Caudate nucleus (tissue), 63 donors: ENCODE measurements at places on chromosomes 16 and 17.

DNA sequence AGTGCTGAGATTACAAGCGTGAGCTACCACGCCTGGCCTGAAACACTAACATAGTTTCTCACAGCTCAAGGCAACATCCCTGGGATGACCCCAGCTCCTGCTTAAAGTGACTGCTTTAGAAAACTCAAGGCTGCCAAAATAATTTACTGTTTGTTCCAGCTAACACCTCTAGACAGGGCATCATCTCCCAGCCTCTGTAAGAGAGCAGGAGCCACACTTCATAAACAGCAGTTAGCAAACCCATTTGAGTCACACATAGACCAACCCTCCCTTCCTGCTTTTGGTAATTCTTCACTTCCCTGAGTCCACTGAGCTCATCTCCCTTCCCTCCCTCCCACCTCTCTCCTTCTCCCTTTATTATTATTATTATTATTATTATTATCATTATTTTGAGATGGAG, 201.3 kb downstream of the XYLT1 start:
- no peak for DNase-seq

- no peak for DNase-seq
These were observed 19.2 kb downstream of the SGF29 start for GRCh38 chr16:28572696-28573510.

GRCh38 chr16:75702242-75702641, 981 bp upstream of the DUXB start:
- DNase-seq: no peak

GRCh38 chr16:82995924-82996441, 369.2 kb downstream of the CDH13 start:
- DNase-seq: no peak

GRCh38 chr16:54327609-54328008, 41.0 kb upstream of the IRX3 start:
- no peak for DNase-seq

GRCh38 chr17:72008236-72008876, 112.5 kb upstream of the SOX9 start:
- DNase-seq: no peak
